ENCODE measurements at places on chromosomes 12 and 14.

DNA sequence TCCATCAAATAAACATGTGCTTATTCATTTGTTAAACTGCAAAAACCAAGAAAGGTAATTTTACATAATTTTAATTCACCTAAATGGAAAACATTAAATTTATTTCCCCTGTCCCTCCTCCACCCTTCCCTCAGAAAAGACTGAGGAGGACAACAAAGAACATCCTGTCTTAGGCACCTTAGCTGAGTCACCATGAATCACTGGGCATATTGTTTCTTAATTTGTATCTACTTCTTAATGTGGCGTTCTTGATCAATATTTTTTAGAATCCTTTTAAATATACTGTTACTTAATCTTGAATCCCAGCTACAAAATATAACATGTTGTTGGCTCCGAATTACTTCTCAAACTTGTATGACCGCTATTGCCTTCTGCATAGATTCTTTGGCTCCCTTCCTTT, 23.5 kb downstream of the SIX6 start:
- no peak for DNase-seq

- no peak for DNase-seq
Observed at GRCh38 chr12:106732890-106733289, 41.6 kb upstream of the RIC8B start.

GRCh38 chr12:13255792-13256691, 59.5 kb downstream of the EMP1 start:
- DNase-seq: peak; percentile 86

DNA sequence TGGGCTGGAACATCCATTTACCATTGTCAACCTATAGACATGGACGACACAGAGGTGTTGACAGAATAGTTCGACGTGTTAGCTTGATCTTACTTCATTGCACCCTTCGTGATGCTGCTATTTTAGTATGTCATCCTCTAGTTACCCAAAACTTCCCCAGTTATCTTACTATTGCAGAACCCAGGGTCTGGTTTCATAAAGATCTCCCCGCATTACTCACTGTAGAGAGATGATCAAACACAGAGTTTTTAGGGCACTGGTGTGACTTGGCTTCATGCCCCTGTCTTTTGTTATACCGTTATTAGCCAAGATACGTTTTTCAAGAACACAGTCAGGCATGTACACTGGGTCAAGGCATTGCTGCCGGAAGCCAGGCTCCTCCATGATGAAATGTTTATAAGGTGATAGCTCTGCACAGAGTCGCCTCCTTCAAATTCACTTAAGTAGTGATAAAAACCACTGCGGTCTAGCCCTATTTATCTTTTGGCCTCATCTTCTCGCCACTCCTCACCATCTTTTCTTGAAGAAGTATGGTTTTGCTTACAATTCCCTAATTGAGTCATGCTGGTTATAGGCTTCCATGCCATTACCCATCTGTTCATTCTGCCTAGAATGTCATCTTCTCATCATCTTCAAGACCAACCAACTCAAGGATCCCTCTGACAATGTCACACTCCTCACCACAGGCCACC, 1127.9 kb downstream of the VRK1 start:
- DNase-seq: no peak

GRCh38 chr12:120598674-120599463, 17.7 kb upstream of the POP5 start:
- no peak for DNase-seq

GRCh38 chr12:122081697-122082221, 3.2 kb downstream of the MLXIP start:
- no peak for DNase-seq

Data from NCI-H1417 (cell line).